Right atrium auricular region (tissue), 2 donors: ENCODE measurements at places on chromosomes 4 and X.

DNA sequence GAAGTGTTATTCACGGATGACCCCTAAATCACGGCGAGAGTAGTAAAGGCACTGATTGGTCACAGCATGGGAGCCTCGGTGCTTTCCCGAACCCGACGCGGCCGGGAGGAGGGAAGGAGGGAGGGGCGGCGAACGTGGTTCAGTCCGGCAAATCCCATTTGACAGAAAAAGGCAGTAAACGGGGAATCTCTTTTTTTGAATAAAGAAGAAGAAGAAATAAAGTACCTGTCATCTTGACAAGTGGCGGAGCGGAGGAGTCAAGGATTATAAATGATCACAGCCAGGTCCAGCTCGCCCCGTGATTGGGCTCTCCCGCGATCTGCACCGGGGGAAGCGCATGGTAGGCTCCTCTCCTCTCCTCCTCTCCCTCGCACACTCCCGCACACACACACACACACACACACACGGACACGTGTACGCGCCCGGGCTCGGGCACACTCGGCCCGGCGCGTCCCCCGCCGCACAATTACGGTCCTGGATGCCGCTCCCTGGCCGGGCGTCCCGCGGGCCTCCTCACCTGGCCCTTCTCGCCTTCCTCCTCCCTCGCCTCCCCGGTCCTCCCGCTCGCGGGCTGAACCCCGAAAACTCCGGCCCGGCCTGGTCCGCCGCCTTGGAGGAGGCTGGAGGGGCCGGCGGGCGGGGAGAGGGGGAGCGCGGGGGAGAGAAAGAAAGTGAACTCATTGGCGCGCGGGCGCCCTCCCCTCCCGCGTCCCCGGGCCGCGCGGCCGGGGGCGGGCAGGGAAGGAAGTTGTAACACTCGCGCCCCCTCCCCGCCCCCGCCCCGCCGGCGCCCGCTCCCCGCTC is 99.2 kb upstream of the TENM3 start:
- H3K36me3 ChIP-seq, result no peaks in the 10 kb centered on the region
- DNase-seq, result no peak
- no peak overlapping the region for H3K27ac ChIP-seq
- peaks cover 10% of the 10 kb centered on the region for H3K27me3 ChIP-seq

- H3K4me1 ChIP-seq, result no peaks in the 10 kb centered on the region
- no peaks in the 10 kb centered on the region for H3K27me3 ChIP-seq
- no peak overlapping the region for H3K27ac ChIP-seq
- H3K36me3 ChIP-seq, result no peaks in the 10 kb centered on the region
- H3K4me3 ChIP-seq, result no peak overlapping the region
- no peak for DNase-seq
Observed at GRCh38 chr4:45865781-45866180, 258.1 kb downstream of the GABRG1 start.

GRCh38 chrX:65635822-65636221 is 31.6 kb upstream of the MSN start:
- H3K27me3 ChIP-seq, result no peaks in the 10 kb centered on the region
- H3K4me1 ChIP-seq, result no peaks in the 10 kb centered on the region
- H3K4me3 ChIP-seq, result no peak overlapping the region
- no peaks in the 10 kb centered on the region for H3K36me3 ChIP-seq
- no peak for DNase-seq

DNA sequence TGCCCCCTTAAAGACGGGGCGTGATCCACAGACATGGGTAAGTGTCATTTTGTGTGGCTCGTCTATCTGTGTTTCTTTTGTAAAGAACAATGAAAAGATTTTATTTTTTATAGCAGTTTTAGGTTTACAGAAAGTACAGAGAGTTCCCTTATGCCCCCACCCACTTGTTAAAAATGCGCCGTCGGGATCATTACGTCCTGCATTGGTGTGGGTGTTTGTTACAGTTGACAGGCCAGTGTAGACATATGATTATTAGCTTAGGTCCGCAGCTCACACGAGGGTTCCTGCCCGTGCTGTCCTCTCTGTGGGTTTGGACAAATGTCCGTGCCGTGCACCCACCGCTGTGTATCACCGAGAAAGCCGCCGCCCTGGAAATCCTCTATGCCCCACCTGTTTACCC is 50.5 kb downstream of the RGS12 start:
- H3K27ac ChIP-seq, result no peak overlapping the region
- H3K27me3 ChIP-seq, result no peaks in the 10 kb centered on the region
- no peaks in the 10 kb centered on the region for H3K4me1 ChIP-seq
- H3K4me3 ChIP-seq, result no peak overlapping the region
- peak; percentile 26 for DNase-seq

- H3K4me1 ChIP-seq, result no peaks in the 10 kb centered on the region
- no peak overlapping the region for H3K27ac ChIP-seq
- H3K4me3 ChIP-seq, result no peak overlapping the region
- no peaks in the 10 kb centered on the region for H3K36me3 ChIP-seq
Observed at GRCh38 chr4:104571341-104571740, 76.6 kb upstream of the CXXC4 start.

GRCh38 chr4:89549907-89550306 is 242.3 kb upstream of the GPRIN3 start:
- H3K4me3 ChIP-seq, result no peak overlapping the region
- H3K27me3 ChIP-seq, result no peaks in the 10 kb centered on the region
- no peak overlapping the region for H3K27ac ChIP-seq
- no peak for DNase-seq
- no peaks in the 10 kb centered on the region for H3K36me3 ChIP-seq
- no peaks in the 10 kb centered on the region for H3K4me1 ChIP-seq
